ENCODE measurements at places on chromosomes 5 and 9.

GRCh38 chr5:93575461-93576414 lies 5.3 kb downstream of the NR2F1-AS1 start:
- no peak for DNase-seq

GRCh38 chr5:113660206-113660605 lies 146.7 kb downstream of the YTHDC2 start:
- DNase-seq = no peak

GRCh38 chr5:132825033-132825833 lies 5.2 kb downstream of the SHROOM1 start:
- DNase-seq = no peak

GRCh38 chr5:43773478-43773844 lies 170.5 kb downstream of the NNT start:
- no peak for DNase-seq

DNA sequence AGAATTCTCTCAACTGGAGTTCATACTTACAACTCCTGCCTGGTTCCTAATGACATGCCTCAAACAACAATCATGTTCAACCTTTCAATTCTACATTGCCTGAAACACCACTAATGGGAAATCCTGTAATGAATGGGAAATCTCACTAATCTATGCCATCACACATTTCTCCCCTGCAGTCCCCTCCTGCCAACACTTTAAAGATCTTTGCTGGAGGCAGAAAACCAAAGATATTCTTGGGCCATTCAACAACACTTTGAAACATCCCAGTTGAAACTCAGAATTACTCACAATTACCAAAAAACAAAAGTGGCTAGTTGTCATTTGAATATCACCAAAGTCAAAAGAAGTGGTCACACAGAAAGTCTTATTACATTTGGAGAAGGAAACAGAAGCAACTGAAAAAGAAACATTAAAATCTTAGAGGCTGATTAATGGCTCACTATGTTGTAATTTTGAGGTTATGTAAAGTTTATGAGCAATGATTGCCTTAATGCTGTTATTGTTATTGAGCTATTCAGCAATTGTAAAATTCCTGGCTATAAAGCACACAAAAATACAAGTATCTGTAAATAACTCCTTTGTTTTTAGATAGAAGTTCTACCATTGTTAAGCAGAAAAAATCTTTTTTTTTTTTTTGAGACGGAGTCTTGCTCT lies 313.4 kb upstream of the SLC30A5 start:
- DNase-seq = no peak

DNA sequence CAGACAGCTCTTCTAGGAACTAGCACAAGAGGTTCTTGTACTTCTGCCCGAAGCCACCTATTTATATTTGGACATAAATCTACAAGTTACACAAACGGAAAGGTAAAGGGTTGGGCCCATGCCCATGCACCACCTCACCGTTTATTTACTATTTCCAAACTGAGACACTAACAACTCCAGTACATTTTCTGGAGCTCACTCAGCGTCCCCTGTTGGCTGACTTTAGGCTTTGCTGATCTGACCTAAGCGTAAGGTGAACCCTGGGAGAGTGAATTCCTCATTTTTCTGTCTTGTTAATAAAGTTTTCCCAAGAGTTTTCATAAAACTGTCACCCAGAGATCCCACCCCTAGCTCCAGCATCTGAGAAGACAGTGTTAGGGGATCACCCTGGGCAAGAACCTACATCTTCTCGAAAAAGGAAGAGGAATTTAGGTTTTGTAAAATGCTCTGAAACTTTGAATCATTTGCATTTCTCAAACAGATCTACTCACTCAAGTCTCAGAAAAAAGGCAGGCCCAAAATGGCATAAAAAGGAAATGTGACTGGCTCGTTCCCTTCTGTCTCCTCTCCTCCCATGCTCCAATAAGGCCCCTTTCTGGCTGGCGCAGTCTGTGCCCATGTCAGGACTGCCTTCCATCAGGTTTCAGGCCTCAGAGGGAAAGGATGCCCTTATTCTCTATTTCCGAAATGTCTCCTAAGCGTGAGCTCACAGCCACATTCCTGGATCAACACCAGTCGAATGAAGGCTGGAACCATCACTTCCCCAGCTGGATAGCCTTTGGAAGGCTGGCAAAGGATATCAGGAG lies 201.3 kb downstream of the FANCC start:
- DNase-seq = no peak

DNA sequence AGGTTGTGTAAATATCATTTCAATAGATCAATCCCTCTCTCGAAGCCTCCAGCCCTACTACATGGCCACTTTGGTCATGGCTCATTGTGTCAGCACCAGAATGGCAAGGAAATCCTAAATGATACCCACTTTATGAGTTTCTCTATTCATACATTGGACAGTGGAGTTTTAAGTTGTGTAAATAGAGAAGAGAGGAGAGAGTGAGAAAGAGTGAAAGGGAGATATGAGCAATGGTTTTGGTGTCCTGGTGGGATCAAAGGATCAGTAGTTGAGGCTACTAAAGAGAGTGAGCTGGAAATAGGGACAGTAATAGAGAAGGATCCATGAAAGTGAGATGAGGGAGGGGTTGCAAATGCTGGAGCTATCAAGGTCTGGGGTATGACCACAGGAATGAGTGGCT lies 31.5 kb upstream of the GZMA start:
- DNase-seq = no peak

DNA sequence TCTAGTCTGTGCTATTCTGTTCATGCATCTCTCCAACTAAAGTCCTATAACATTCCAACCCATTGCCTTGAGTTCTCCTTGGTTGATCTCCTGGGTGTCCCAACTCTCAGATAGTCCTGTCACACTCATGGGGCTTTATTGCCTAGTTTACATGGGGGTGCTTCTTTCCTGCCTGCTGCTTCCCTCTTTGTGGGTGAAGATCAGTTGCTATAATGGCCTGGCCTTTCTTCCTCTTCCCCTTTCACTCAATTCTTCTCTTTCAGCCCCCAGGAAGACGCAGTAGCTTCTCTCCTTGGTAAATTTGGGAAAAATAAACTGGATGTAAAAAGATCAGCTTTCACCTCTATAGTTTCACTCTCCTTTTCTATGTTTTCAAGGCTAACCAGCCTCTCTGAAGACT lies 66.5 kb downstream of the PTCD2 start:
- no peak for DNase-seq

GRCh38 chr5:60230456-60230855 lies 336.9 kb upstream of the PDE4D start:
- DNase-seq = no peak

DNA sequence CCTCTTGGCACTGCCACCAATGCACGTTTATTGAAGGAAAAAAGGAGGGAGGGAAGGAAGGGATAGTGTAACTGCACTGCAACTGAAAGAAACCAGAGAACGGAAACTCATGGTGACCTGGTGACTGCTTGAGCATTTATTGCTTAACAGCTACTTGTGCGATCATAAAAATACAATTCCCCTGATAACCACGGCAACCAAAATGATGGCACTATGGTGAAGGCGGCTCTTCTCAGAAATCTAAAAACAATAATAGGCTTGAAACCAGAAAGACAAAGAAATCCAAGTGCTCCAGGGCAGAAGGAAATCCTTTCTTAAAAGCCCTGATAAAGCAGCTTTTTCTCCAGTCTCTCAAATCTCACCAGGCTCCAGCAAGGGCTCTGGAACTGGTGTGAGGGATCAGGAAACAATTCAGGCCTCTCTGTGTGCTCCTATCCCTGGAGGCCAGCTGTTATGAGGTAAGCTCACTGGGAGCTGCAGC lies 1.9 kb downstream of the FBXO10 start:
- peak; percentile 26 for DNase-seq

DNA sequence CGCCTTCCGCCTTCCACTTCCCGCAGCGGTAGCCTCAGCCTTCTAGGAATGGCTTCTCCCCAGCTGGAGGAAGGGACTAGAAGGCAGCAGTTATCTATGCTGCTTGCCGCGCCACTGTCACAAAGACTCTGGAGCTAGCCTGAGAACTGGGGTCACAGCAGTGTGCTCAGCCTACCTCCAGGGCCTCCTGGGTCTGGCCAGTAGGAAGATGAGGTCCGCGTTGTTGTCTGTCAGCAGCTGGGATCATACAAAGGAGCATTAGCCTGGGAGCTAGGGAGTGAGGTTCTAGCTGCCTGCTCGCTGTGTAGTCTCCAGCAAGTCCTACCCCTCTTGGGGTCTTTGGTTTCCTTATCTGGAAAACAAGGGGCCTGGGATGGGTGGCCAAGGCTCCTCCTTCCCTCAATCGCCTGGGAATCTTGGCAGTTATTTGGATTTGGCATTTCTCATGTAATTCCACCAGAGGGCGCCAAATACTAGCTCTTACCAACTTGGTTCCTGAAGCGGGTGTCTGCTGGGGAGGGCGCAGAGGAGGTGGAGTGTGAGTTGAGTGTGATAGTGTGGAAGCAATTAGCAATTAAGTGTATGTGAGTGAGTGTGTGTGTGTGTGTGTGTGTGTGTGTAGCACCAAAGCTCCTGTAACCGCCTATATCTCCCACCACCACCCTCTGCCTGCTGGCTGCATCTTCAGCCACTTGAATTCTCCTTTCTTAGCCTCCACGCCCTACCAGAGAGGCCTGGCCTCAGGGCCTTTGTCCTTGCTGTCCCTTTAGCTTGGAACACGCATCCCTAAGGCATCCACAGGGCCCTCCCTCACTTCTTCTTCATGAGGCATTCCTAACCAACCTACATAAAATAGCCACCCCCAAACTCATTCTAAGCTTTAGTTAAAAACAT lies 97.1 kb downstream of the ENTREP1 start:
- peak; percentile 81 for DNase-seq
